ENCODE measurements at places on chromosomes 3 and 15. TPM values are rescaled to one million over a fixed set of nuclear protein-coding genes. Genes with fewer than 3 reads are reported as not detected.

The PSMA4 gene
- 194 TPM for total RNA-seq

The KBTBD13 gene
- total RNA-seq: 0.32 TPM

The CCRL2 gene
- 2.5 TPM for total RNA-seq

The STRIT1 gene
- 1.4 TPM for total RNA-seq

The AP3B2 gene
- 2.0 TPM for total RNA-seq

All from urinary bladder (tissue), 4 donors.